ENCODE measurements at places on chromosomes 3 and 15.

GRCh38 chr3:177694951-177695350 lies 497.7 kb upstream of the TBL1XR1 start:
- no peak for DNase-seq

DNA sequence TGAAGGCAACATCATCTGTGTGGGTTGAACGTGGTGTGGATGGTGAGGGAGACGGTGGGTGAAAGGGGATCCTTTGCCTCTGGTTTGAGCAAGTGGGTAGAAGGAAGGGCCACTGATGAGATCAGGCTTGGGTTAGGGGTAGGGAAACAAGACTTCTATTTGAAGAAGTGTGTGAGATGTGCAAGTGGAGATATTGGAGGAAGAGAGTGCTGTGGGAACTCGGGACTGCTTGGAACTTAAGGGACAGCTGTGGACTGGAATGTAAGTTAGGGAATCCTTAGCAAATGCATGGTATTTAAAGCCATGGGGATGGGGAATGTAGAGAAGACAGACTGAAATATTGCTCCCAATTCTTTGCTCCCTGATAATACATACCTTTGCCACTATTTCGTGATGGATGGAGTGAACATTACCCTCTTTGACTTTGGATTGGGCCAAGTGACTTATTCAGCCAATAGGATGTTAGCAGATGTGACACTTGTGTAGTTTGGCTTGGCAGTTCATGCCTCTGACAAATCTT lies 30.2 kb upstream of the AMOTL2 start:
- DNase-seq, result no peak

DNA sequence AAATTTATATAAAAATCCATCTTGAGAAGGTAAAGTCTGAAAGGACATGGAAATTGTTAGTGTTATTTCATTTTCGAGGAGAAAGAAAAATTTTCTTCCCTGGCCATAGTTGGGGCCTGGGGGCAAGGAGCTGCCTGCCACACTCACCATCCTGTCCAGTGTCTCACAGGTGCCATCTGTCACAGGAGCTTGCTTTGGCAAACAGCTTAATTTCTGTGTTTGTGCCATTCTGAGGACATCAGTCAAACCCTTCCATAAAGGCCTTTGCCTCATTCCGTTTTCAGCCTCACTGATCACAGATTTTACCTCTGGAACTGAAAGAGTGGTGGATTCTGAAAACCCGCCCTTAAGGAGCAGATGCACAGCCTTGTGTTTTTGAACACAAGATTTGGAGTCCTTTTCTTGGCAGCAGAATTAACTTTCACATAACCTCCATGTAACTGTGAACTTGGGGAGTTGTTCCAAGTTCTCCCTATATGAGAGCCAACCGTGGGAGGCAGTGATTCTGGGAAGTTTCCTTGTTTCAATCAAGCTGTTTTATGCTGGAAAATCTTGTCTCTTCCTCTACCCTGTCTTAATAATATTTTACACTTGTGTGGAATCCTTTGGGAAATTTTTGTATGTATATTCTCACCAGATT lies 254.7 kb downstream of the CACNA2D3 start:
- no peak for DNase-seq

DNA sequence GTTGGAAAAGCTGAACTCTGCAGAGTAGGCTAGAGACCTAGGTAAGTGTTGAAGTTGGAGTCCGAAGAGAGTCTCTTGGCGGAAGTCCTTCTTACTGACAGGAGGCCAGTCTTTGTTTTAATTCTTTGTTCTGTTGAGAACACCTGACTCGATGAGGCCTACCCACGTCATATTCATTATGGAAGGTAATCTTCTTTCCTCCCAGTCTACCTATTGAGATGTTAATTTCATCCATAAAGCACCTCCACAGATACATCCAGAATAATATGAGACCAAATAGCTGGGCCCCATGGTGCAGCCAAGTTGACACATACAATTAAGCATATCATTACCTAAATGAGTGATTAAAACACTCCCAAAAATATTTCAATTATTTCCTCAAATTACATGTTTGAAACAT lies 515.5 kb downstream of the CADM2 start:
- no peak for DNase-seq

DNA sequence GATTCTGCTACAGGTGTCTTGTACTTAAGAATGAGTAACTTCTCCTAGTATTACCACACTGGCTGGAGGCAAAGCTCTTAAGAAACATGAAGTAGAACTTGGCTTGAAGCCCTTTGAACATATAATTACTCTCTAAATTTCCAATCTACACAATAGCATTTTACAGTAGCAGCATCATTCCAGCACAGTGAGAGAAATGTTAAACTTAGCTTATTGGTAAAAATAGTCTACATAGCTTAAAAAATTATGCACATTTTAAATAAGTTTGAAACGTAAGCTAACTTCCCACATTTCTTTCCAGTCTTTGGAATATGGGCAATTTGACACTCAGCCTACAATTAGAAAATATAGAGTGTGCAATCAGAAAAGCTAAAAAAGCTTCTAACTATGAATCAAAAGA lies 32.8 kb upstream of the TOP2B start:
- DNase-seq, result no peak

- no peak for DNase-seq
These were observed 24.3 kb upstream of the IL12A start for GRCh38 chr3:159964166-159964973.

All from germinal center (tissue), 1 donor.